ENCODE measurements at places on chromosomes 12 and 14. TPM values are rescaled to one million over a fixed set of nuclear protein-coding genes. Genes with fewer than 3 reads are reported as not detected.
A peak's percentile ranks its signal among the peaks of the same experiment; 100 is the strongest.

DNA sequence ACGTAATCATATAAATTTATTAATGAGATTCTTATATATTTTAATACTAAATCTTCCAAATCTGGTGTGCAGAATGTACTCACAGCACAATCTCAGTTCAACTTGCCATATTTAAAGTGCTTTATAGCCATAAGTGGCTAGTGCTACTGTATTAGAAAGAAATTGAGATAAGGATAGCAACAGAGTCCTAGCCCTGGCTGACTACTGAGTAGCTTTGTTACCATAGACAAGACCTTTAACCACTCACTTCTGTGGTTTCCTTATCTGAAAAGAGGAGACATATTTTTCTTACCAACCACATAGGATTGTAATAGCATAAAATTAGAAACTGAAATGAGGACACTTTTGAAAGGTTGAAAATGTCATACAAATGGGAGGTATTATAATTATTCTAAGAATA, 2.0 kb upstream of the CHURC1 start:
- H3K27me3 ChIP-seq: peaks cover 13% of the 10 kb centered on the region
- peaks cover 18% of the 10 kb centered on the region for H3K4me1 ChIP-seq
- H3K36me3 ChIP-seq: no peaks in the 10 kb centered on the region
- no peak overlapping the region for H3K4me3 ChIP-seq
- DNase-seq: peak; percentile 46

DNA sequence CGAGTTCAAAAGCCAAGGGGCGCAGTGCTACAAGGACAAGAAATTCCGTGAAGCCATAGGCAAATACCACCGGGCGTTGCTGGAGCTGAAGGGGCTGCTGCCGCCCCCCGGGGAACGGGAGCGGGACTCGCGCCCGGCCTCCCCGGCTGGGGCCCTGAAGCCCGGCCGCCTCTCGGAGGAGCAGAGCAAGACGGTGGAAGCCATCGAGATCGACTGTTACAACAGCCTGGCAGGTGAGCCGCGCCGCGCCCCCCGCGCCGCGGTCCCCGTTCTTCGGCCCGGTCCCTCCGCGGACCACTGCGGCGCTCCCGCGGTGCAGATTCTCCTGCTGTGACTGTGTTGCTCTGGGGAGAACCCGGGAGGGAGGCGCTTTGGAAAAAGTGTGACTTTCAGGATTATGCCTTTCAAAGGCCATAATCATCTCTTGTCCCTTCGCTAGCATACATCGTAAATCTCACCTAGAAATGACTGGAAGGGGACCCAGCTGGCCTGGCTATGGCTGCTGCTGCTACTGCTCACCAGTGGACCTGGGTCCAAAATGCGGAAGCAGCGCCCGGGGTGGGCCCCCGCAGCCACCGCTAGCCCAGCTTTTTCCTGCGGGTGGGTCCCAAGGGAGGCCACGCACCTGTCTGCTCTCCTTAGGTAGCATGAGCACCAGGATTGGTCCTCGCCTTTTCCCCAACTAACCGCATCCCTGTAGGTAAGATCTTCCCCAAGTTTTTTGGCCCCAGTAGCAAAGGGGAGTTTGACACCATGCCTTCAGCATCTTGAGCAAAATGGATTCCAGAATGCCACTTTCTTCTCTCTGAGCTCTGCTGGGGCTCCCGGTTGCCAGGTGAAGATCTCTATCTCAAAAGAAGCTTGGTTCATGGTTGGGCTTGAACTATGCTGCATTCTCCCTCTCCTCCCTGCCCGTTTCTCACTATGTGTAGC, 853 bp downstream of the TTC9 start:
- no peak for DNase-seq
- peaks cover 44% of the 10 kb centered on the region for H3K27me3 ChIP-seq
- no peaks in the 10 kb centered on the region for H3K36me3 ChIP-seq
- peak overlapping the region; percentile 54 for H3K4me3 ChIP-seq
- H3K4me1 ChIP-seq: peaks cover 12% of the 10 kb centered on the region

DNA sequence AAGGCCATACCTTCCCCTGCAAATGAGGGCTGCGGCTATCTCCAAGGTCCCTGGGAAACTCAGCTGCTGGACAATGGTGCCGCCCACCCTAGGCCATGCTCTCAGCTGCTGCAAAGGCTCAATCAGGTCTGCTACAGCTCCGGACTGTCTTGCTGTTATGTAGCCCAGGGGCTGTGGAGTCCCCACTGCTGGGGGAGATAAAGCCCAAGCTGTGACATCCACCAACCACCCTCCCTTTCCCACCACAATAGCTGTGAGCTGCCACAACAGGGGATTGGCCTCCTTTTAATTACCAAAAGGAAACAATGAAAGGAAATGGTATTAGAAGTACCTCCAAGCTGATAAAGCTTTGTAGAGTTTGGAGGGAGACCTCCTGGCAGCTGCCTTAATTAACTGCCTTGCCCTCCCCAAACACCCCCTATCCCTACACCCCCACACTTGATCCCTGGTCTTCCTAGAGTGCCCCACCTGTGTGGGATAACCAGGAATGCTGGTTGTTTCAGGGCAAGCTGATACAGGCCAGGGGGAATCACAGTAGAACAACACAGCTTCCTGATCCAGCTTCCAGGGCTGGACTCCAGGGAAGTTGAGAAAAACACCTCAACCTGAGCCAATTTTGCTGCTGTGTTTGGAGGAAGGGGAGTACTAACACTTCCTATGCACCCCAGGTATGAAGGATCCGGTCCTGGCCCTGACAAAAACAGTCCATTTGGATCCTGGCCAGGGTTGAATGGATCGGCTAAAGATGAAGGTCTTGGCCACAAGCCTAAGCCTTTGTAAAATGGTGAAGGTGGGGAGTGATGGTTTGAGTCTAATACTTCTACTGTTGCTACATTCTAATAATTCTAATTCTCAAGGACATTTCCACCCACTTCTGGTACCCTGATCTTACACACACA, at the start of gene VWF:
Gene VWF (minus strand): TSS at position 260 of the 899 bp plus-strand sequence. CDS start 1,474 bp downstream, outside the sequence.
- no peaks in the 10 kb centered on the region for H3K27me3 ChIP-seq
- H3K27ac ChIP-seq: no peak within 1 kb of the TSS
- H3K36me3 ChIP-seq: no peaks in the 10 kb centered on the region
- no peak within 1 kb of the TSS for H3K4me3 ChIP-seq

DNAH10 gene
- 1.2 TPM for total RNA-seq

DNA sequence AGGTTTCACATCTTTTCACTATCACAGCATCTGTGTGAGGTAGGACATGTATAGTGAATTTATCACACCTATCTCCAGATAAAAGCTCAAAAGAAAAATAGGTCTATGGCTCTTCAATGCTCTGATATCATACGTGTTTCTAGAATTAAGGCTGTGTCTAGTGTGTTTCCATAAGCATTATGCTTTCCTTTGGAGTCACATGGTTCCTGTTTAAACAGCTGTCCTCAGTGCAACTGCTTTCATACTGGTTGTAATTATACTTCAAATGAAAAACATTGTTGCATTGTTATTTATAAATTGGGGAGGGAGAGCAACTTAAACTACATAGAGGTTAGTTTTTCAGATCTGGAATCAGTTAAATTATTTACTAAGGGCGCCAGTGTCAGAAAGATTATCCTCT, 151.6 kb downstream of the SYT1 start:
- H3K4me3 ChIP-seq: no peak overlapping the region
- H3K36me3 ChIP-seq: no peaks in the 10 kb centered on the region
- peaks cover 5% of the 10 kb centered on the region for H3K4me1 ChIP-seq
- H3K27ac ChIP-seq: no peak overlapping the region
- H3K27me3 ChIP-seq: no peaks in the 10 kb centered on the region

- no peak overlapping the region for H3K4me3 ChIP-seq
- H3K27me3 ChIP-seq: no peaks in the 10 kb centered on the region
Observed at GRCh38 chr12:124705545-124706138, 138.2 kb upstream of the NCOR2 start.

GRCh38 chr14:42111355-42111754, 504.7 kb downstream of the LRFN5 start:
- H3K36me3 ChIP-seq: no peaks in the 10 kb centered on the region
- H3K4me1 ChIP-seq: no peaks in the 10 kb centered on the region
- no peak overlapping the region for H3K27ac ChIP-seq

DNA sequence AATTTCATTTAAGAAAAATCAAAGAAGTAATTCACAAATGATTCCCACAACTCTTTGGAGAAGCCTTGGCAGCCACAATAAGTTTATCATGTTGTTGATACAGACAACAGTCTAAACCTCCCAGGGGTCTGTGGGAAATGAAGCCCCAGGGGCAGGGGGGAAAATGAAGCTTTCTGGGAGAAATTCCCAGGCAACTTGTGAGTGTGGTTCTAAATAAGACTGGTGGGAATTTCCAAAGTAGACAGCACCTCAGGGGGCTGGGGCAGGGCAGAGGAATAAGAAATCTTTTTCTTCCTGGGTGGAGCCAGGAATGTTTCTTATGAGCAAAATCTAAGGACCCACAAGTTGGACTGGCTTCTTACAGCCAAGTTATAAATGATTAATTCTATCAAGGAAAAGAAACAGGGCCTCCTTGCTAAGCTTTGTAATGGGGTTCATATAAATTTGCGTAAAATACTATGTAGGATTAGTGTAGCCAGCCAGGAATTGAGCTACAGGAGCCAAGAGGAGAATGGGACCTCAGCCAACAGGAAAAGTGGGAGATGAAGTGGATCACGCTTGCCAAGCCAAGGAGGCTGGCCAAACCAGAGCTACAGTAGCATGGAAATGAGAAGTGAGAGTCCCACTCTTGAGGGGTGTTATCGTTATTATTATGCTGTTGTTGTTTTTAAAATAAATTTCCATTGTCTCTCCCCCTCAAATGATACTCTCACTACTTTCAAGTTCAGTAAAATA, 182.9 kb upstream of the FAR2 start:
- no peaks in the 10 kb centered on the region for H3K27me3 ChIP-seq
- DNase-seq: peak; percentile 77
- no peak overlapping the region for H3K4me3 ChIP-seq
- H3K27ac ChIP-seq: no peak overlapping the region

GRCh38 chr12:91896286-91897024, 249.2 kb downstream of the BTG1 start:
- DNase-seq: no peak
- H3K27ac ChIP-seq: no peak overlapping the region
- H3K4me3 ChIP-seq: no peak overlapping the region
- H3K27me3 ChIP-seq: no peaks in the 10 kb centered on the region
- H3K36me3 ChIP-seq: no peaks in the 10 kb centered on the region

- no peak overlapping the region for H3K27ac ChIP-seq
- H3K4me3 ChIP-seq: no peak overlapping the region
- H3K4me1 ChIP-seq: no peaks in the 10 kb centered on the region
- H3K27me3 ChIP-seq: no peaks in the 10 kb centered on the region
- no peaks in the 10 kb centered on the region for H3K36me3 ChIP-seq
- peak; percentile 45 for DNase-seq
Observed at GRCh38 chr12:58171914-58172313, 230.5 kb downstream of the ATP23 start.

DNA sequence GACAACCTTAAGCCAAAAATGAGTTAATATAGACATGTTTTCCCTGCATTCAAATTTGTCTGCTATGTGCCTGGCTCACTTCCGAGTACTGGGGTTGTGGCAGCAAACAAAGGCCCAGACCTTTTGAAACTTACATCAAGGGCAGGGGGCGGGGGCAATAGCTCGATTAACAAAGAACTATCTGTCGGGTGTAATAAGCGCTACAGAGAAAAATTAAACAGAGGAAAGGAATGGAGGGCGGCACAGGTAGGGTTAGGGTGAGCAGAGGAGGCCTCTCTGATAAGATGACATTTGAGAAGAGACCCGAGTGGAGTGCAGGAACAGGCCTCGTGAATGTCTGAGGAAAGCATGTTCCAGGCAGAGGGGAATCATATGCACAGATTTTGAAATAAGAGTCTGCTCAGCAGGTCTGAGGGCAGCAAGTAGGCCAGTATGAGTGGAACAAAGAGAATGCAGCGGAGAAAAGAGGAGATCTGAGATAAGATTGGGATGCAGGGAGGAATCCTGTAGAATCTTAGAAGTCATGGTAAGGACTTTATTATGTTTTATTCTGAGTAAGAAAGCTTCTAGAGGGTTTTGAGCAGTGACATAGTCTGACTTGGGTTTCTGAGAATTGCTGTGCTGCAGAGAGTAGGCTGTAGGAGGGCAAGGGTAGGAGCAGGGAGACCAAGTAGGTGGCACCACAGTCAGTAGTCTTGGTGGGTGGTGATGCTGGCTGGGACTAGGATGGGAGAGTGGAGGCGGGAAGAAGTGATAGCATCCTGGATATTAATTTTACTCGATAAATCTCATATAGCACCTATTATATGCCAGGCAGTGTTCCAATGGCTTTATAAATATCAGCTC, 52.6 kb downstream of the BICDL1 start:
- no peaks in the 10 kb centered on the region for H3K4me1 ChIP-seq
- H3K27ac ChIP-seq: no peak overlapping the region
- DNase-seq: no peak
- peaks cover 3% of the 10 kb centered on the region for H3K27me3 ChIP-seq
- no peak overlapping the region for H3K4me3 ChIP-seq

GRCh38 chr14:105168093-105168420, 519 bp downstream of the JAG2 start:
- H3K27me3 ChIP-seq: peaks cover 17% of the 10 kb centered on the region
- no peaks in the 10 kb centered on the region for H3K36me3 ChIP-seq
- H3K4me3 ChIP-seq: no peak overlapping the region
- no peak overlapping the region for H3K27ac ChIP-seq

GRCh38 chr14:78917462-78917861, 747.3 kb downstream of the NRXN3 start:
- H3K4me1 ChIP-seq: peaks cover 4% of the 10 kb centered on the region
- no peak overlapping the region for H3K4me3 ChIP-seq
- H3K36me3 ChIP-seq: no peaks in the 10 kb centered on the region
- no peak overlapping the region for H3K27ac ChIP-seq

METAP2 gene
- total RNA-seq: 81.6 TPM

CEBPE gene
- not detected for total RNA-seq

DNA sequence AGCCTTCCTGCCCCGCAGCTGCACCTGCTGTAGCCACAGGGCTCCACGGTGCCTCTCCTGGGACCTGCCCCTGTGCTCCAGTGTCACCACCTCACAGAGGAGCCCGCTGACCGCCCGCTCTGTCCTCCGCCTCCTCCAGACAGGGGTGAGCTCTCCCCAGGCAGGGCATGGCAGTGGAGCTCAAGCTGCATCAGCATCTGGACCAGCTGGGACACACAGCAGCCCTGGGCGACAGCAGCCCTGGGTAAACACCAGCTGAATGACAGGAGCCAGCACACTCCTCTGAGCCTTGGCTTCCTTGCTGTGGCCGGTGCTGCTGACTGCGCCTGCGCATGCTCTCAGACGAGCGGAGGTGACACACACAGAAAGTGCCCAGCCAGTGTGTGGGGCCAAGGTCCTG, 22.0 kb downstream of the CHGA start:
- no peak for DNase-seq
- no peak overlapping the region for H3K27ac ChIP-seq
- H3K4me3 ChIP-seq: no peak overlapping the region
- peaks cover 4% of the 10 kb centered on the region for H3K4me1 ChIP-seq
- H3K36me3 ChIP-seq: no peaks in the 10 kb centered on the region
- no peaks in the 10 kb centered on the region for H3K27me3 ChIP-seq

DNA sequence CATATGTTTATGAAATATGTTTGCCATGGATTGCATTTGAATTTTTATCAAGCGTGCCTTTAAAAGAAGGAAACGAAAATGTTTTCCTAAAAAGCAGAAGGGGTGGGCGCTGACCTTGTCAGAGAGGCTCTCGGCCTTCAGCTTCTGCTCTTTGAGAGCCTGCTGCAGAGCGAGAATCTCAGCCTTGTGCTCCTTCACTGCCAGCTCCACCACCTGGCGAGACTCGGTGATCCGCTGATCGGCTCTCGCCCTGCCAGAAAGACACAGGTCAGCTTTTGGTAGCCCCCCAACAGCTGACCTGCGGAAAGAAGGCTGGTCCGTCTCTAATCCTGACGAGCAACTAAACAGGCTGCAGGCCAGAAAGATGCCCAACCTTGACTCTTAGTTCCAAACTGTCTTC, 62.4 kb downstream of the PRKAB1 start:
- no peaks in the 10 kb centered on the region for H3K4me1 ChIP-seq
- H3K27ac ChIP-seq: no peak overlapping the region
- H3K4me3 ChIP-seq: no peak overlapping the region
- H3K36me3 ChIP-seq: peaks cover 12% of the 10 kb centered on the region

PLXNC1 gene
- total RNA-seq: 6.9 TPM

Measured in astrocyte (in vitro differentiated cells and primary cell).